Right cardiac atrium (tissue), 5 donors: ENCODE measurements at places on chromosomes 6 and 20. TPM values are rescaled to one million over a fixed set of nuclear protein-coding genes. Genes with fewer than 3 reads are reported as not detected.

The CCDC170 gene
- 1.4 TPM for total RNA-seq

The PROKR2 gene
- not detected for total RNA-seq

The IER3 gene
- total RNA-seq, result 24.8 TPM

The MROH8 gene
- 5.4 TPM for total RNA-seq

The SIM1 gene
- not detected for total RNA-seq

The FAXC gene
- 0.21 TPM for total RNA-seq

The ERVFRD-1 gene
- 0.09 TPM for total RNA-seq

The HTR1E gene
- not detected for total RNA-seq

The JAG1 gene
- total RNA-seq, result 30.5 TPM

The ALDH5A1 gene
- 16.0 TPM for total RNA-seq

The CDYL gene
- 33.5 TPM for total RNA-seq

The PKIB gene
- total RNA-seq, result 0.45 TPM

The C6orf15 gene
- total RNA-seq, result not detected
